PC-3 (cell line): ENCODE measurements at places on chromosomes 1 and 21. TPM values are rescaled to one million over a fixed set of nuclear protein-coding genes. Genes with fewer than 3 reads are reported as not detected.

Gene UBE2G2
- total RNA-seq: 159 and 189 TPM in 2 replicates

Gene SPRR4
- total RNA-seq: not detected in 2 replicates

Gene NOS1AP
- 1.6 and 2.6 TPM in 2 replicates for total RNA-seq

Gene TLR5
- 0.46 and 1.2 TPM in 2 replicates for total RNA-seq

Gene CLCA4
- not detected in 2 replicates for total RNA-seq

Gene MNDA
- not detected in 2 replicates for total RNA-seq

Gene LCE1F
- not detected in 2 replicates for total RNA-seq

Gene CALML6
- 1.7 and 3.0 TPM in 2 replicates for total RNA-seq

Gene C1QA
- total RNA-seq: not detected in 2 replicates

Gene TNFRSF4
- 0.11 and 0.17 TPM in 2 replicates for total RNA-seq

Gene IFNLR1
- total RNA-seq: 8.9 and 9.5 TPM in 2 replicates

Gene DCDC2B
- not detected in 2 replicates for total RNA-seq

Gene LRRC7
- 0.04 TPM in 1 of 2 replicates, not detected in the other for total RNA-seq

Gene FBLIM1
- 74.1 and 90.0 TPM in 2 replicates for total RNA-seq

Gene KIAA0040
- 17.8 and 19.4 TPM in 2 replicates for total RNA-seq

Gene DNAJC16
- total RNA-seq: 9.2 and 11.7 TPM in 2 replicates

Gene EPHB2
- total RNA-seq: 21.0 and 23.2 TPM in 2 replicates

Gene PLA2G2D
- total RNA-seq: not detected in 2 replicates

Gene TEKT2
- total RNA-seq: not detected in 2 replicates

Gene BARHL2
- total RNA-seq: not detected in 2 replicates
